ENCODE measurements at places on chromosomes 1 and 21.

DNA sequence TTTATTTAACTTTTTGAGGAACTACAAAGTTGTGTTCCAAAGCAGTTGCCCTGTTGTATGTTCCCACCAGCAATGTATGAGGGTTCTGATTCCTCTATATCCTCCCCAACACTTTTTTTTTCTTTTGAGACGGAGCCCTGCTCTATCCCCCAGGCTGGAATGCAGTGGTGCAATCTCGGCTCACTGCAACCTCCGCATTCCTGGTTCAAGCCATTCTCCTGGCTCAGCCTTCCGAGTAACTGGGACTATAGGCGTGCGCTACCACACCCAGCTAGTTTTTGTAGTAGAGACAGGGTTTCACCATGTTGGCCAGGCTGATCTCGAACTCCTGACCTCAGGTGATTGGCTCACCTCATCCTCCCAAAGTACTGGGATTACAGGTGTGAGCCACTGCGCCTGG, 60.4 kb upstream of the ENAH start:
- no peak for DNase-seq

GRCh38 chr1:217040711-217041455, 317.7 kb upstream of the ESRRG start:
- DNase-seq, result no peak

DNA sequence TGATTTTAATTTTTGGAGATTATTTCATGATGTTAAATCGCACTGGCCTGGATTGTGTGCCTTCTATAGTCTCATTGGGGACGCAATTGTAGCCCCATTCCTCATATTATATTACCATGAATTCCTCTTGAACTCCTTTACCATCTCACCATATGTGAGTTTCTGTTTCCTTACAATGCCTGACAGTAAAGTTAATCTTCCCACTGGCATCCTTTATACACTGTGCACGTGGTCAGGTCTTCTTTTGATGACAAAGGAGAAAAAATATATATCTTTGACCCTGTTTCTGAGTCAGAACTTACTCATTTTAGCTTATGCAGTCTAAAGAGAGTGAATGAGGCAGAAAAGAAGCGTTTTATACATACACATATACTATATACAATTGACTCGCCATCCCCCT, 774 bp upstream of the ABL2 start:
- DNase-seq, result no peak

DNA sequence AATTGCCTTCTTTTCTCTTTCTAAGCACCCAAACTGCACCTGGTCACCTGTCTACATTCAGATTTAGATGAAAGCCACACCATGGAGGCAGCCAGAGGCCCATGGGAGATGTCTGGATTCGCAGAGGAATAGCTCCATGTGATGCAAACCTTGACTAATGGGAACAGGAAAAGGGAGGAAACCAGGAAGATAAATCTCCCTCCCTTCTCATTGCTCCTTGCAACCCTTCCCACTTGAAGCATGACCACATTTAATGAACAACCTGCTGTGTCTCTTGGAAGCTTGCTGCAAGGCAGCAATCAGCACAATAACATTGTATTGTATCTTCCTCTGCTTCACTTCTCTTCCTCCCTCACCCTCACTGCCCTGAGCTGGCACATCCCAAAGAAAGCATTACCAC, 42.6 kb upstream of the KLF17 start:
- DNase-seq, result no peak

DNA sequence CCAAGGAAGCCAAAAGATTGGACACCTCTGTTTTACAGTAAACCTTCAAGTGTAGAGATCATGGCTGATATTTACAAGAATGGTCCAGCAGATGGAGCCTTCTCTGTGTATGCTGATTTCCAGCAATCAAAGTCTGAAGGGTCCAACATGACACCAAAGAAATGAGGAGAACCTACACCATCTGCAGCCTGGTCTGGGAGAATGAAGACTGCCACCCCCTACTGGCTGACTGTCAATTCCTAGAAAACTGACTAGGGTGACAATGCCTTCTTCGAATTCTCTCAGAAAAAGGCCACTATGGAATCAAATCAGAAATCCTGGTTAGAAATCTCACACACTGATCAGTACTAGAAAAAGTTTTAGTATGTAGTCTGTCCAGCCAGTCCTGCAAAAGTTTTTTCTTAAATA, 83.3 kb downstream of the CDC42BPA start:
- DNase-seq, result no peak

- DNase-seq, result no peak
Measured at GRCh38 chr1:186308264-186309060, 66.6 kb downstream of the TPR start.

- no peak for DNase-seq
Measured at GRCh38 chr1:80083892-80084291, 1077.4 kb upstream of the ADGRL4 start.

- no peak for DNase-seq
Measured at GRCh38 chr21:42925114-42925926, at the start of gene ERVH48-1. Gene ERVH48-1, minus strand, starts transcription at chr21:42925630. Its CDS starts 6,624 bp downstream, at chr21:42919006.
